ENCODE measurements at places on chromosomes 12 and 14. TPM values are rescaled to one million over a fixed set of nuclear protein-coding genes. Genes with fewer than 3 reads are reported as not detected.

The TEX22 gene
- 0.06 TPM for total RNA-seq

The PTPRR gene
- 0.27 TPM for total RNA-seq

The KCNK10 gene
- 0.01 TPM for total RNA-seq

The ASCL1 gene
- not detected for total RNA-seq

The KRT81 gene
- total RNA-seq: 3,573 TPM

Measured in A549 treated with dexamethasone at 1 μM for 4 hours (cell line).